Fibroblast of villous mesenchyme (primary cell): ENCODE measurements at places on chromosomes 13 and 19. TPM values are rescaled to one million over a fixed set of nuclear protein-coding genes. Genes with fewer than 3 reads are reported as not detected.

- no peak for DNase-seq
Observed at GRCh38 chr13:73303851-73304250, 245.0 kb downstream of the KLF5 start.

Gene POU2F2
- total RNA-seq, result 1.3 and 1.9 TPM in 2 replicates

GRCh38 chr19:3225169-3225485 lies 666 bp downstream of the CELF5 start:
- DNase-seq, result no peak

GRCh38 chr19:53927739-53928138 lies 18.7 kb downstream of the CACNG7 start:
- DNase-seq, result peak; percentile 72

GRCh38 chr13:98427331-98427995 lies 149.4 kb downstream of the STK24 start:
- no peak for DNase-seq

- DNase-seq, result no peak
Observed at GRCh38 chr19:41584931-41585330, 9.0 kb downstream of the CEACAM21 start.

Gene HSH2D
- not detected in 2 replicates for total RNA-seq

DNA sequence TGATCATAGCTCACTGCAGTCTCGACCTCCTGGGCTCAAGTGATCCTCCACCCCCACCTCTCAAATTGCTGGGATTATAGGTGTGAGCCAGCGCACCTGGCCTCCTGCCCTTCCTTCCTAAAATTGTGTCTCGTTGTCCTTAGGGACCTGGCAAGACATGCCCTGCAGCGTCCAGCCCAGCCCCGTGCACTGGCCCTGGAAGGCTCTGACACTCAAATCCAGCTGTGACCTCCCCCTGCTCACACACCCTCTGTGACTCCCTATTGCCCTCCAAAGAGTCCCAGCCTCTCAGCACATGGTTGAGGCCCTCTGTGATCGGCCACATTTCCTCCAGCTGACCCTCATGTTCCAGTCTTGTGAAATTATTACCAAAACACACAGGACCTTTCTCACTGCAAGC lies 4.9 kb downstream of the MPV17L2 start:
- no peak for DNase-seq

DNA sequence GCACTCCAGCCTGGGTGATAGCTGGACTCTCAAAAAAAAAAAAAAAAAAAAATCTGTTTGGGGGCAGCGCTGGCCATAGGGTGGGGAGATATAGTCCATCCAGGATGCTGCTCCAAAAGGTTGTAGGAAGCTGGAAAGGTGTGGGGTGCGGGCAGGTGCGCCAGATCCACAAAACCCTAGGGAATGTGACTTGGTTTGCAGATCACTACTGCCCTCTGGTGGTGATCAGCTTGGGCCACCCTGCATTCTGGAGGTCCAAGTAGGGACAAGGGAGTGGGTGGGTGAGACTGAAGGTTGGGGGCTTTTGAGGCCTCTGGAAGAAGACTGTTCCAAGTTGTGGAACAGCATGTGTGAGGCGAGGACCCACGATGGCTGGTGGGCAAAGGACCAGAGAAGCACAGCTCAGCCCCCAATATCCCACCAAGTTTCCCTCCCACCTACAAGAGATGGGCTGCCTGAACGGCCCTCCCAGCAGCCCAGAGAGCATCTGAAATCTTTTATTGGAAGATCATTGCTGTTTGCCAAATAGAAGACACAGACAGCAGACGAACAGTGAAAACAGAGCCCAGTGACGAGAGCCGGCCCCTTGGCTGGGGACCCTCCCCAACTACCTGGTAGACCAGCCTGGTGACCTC lies 10.4 kb upstream of the TYK2 start:
- peak; percentile 78 for DNase-seq

GRCh38 chr19:48967346-48968178 lies 2.5 kb downstream of the FTL start:
- DNase-seq, result peak; percentile 81

GRCh38 chr13:73765651-73766384 lies 368.4 kb downstream of the KLF12 start:
- peak; percentile 39 for DNase-seq

DNA sequence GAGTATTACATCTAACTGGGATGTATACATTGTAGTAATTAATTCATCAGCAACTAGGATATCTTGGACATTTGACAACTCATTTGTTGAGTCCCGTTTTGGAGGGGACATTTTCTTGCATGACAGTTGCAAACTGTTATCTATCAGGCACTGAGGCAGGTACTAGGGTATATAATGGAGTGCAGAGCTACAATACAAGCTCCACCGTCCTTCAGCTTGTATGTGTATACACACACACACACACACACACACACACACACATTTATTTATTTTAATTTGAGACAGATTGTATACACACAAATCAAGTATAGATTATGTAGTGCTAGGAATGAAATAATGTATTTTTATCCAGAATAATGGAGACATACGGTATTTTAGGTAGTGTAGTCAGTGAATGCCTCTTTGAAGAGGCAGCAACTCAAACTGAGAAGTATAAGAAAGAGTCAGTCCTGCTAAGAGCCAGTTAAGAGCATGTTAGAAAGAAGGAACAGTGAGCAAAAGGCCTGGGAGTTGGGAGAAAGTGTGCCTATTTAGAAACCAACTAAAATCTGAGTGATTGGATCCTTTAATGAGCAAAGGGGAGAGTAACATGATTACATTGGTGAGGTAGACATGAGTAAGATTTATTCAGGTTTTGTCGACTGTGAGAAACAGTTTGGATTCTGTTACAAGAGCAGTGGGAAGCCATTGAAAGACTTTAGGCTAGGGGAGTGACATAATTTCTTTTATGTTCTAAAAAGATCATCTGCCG lies 74.5 kb downstream of the NBEA start:
- DNase-seq, result no peak

GRCh38 chr19:24159707-24160106 lies 72.7 kb downstream of the ZNF254 start:
- peak; percentile 7 for DNase-seq

DNA sequence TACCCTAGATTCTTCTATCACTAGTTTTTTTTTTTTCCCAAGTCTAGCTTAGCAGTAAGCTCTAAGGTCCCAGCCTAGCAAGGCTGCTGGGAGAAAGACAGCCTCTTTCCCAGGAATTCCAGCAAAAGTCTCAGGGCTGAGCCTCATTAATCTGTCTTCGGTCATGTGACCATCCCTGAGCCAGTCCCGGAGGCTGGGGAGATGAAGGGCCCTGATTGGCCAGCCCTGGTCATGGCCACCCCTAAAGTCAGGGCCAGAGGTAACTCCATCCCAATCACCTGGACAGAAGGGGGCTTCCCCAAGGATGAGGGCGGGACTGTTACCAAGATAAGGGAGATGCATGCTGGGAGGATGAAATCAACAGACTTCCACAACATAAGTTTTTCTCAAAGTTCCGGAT lies 43.3 kb downstream of the CCNE1 start:
- DNase-seq, result no peak

DNA sequence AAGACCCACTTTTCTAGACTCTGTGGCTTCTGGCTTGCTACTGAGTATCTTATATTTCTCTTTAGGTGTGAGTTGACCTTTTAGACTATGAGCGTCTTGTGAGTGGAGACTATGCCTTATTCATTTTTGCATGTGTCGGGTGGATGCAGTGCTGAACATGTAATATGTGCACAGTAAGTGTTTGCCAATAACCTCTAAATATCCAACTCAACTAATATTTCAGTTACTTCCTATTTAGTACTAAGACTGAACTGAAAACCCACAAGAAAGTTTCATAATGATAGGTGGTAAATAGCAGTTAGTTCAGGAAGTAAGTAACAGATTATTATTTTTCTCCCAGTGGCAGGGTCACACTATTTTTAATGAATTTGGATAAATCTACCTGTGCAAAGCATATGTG lies 269.3 kb downstream of the KCNRG start:
- no peak for DNase-seq

Gene ZNF155
- 5.8 and 10.8 TPM in 2 replicates for total RNA-seq

DNA sequence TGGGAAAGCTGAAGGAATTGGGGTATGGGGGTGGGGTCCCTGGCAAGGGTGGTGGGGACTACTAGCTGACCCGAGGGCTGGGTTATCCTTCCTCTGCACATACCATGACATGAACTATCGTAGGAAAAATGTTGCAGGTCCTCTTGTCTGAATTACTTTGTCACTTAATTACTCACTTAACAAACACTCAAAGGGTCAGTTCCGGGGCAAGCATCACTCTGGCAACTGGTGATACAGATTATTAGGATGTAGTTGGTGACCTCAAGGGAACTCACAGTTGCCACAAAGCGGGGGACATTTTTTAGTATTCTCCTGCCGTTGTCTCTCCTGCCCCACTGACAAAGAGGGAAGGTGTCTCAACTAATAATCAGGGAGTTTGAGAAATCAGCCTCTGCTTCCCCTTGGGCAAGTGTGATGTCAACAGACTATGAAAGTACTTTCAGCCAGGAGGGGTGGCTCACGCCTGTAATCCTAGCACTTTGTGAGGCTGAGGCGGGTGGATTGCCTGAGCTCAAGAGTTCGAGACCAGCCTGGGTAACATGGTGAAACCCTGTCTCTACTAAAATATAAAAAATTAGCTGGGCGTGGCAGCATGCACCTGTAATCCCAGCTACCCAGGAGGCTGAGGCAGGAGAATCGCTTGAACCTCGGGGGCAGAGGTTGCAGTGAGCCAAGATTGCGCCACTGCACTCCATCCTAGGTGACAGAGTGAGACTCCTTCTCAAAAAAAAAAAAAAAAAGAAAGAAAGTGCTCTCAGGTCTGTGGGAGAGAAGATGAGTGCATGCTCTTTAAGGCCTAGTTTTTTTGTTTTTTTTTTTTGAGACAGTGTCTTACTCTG lies 10.3 kb downstream of the DNAJB1 start:
- peak; percentile 47 for DNase-seq

- DNase-seq, result no peak
Observed at GRCh38 chr19:6522712-6523111, 8.1 kb upstream of the TNFSF9 start.

Gene KLK14
- not detected in 2 replicates for total RNA-seq

Gene CYP2S1
- total RNA-seq, result 1.6 and 1.7 TPM in 2 replicates

Gene CYP4F8
- under 0.01 TPM in 1 of 2 replicates, not detected in the other for total RNA-seq

DNA sequence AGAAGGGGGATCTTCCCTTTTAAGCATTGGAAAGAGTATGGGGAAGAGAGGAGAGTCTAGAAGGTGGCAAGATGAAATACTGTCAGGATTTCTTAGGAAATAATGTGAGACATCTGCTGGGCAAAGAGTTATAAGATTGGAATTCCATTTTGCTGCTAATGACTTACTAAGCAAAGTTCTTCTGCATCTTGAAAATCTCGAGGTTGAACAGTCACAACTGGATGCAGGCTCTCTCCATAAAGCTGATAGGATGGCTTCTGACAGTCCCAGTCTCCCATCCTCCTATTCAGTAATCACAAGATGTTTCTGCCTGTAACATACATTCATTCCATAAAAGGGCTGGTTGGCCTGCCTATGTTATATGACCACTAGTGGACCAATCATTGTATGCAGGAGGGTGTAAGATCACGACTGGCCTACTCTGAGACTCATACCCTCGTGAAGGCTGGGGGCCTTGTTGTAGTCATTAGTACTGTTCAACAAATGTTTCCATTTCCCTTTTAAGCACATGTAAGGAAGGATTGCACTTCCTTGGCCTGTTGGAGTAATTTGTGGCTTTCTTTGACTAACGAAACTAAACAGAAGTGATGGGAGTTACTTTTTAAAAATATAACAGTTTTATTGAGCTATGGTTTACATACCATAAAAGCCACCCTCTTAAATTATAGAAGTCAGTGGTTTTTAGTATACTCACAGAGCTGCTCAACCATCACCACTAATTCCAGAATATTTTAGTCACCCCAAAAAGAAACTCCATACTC lies 45.0 kb upstream of the TDRD3 start:
- DNase-seq, result peak; percentile 10

Gene ATF5
- total RNA-seq, result 8.2 and 9.0 TPM in 2 replicates

DNA sequence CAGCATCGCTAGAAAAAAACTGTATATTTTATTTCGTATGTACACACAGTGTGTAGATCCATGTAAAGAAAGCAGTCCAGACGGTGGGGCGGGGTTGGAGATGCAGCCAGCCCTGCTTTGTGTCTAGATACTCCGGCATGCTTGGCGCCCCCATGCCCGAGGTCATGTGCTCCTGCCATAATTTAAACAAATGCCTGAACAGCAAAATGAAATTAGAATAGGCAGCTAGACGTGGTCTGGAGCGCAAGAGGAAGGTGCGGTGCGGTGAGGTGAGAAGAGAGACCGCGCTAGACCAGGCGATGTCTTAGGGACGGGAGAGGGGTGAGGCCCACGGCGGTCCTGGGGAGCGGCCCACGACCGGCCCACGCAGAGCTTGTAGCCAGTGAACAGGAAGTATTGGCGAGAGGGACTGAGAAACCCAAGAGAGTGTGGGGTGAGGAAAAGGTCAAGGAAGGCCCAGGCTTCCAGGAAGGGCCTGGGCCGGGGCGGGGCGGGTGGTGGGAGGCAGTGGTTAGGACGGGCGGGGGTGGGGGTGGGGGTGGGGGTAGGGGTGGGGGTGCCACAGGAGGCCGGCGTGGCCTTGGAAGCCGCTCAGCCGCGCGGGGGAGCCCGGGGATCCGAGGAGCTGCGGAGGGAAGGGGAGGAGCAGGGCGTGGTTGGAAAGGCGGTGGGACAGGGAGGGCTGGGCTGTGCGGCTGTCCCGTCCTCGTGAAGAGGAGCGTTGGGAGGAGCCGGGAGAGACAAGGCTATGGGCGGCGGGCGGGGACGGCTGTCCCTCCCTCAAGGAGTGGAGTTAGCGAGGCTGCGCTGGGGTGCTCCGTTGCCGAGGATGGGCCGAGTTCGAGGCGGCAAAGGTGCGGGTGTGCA lies 254.7 kb upstream of the SGCG start:
- DNase-seq, result peak; percentile 85

Gene LILRA5
- total RNA-seq, result not detected in 2 replicates

- no peak for DNase-seq
Observed at GRCh38 chr13:62337109-62337880, 921.6 kb upstream of the PCDH20 start.

Gene LHB
- 0.32 TPM in 1 of 2 replicates, not detected in the other for total RNA-seq

DNA sequence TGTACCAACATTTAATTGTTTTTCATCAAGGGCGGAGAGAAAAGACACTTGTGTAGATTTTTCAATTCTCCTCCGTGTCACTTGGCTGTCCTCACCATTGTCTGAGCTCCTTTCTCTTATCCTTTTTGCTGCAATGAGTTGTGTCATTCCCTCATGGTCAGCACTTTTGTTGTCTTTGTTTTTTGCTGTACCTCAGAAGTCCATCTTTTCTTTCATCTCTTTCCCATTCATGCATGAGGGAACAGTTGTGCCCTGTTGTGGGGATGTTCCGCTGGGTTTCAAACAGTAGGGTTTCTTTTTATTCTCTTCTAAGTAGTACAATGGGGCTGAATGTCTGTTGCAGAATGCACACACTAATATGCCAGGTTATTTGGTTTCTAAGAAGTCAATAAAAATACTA lies 222.6 kb downstream of the TM9SF2 start:
- DNase-seq, result no peak

Gene ONECUT3
- total RNA-seq, result not detected in 2 replicates

Gene SMIM44
- not detected in 2 replicates for total RNA-seq

DNA sequence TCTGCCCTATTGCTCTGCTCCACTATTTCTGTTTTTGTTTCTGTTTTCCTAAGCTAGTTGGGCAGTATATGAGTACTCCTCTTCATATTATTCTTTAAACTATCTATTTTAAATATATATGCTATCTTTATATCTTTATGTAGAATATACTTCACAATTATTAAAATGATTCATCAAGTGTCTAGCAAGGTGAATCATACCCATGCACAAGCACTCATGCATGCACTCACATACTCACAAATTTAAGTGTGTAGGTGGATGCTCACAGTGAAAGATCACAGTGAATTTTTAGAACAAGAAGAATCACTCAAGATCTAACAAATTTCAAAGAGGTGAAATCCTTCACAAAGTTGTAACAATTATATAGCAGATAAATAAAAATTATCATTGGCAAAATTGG lies 435.6 kb upstream of the SLITRK5 start:
- no peak for DNase-seq
